Stimulated activated CD4-positive, alpha-beta T cell treated with anti-CD3 and anti-CD28 coated beads, Interleukin-12 subunit alpha, Interleukin-12 subunit beta, amount 100 ng/mL, for 4 hours (primary cell): ENCODE measurements at places on chromosomes 12 and 14.

GRCh38 chr12:116233669-116234068 is 43.8 kb downstream of the MED13L start:
- DNase-seq: no peak

- DNase-seq: no peak
Observed at GRCh38 chr12:90280564-90281058, 572.0 kb upstream of the ATP2B1 start.

GRCh38 chr12:52529846-52530245 is 9.7 kb upstream of the KRT5 start:
- no peak for DNase-seq

DNA sequence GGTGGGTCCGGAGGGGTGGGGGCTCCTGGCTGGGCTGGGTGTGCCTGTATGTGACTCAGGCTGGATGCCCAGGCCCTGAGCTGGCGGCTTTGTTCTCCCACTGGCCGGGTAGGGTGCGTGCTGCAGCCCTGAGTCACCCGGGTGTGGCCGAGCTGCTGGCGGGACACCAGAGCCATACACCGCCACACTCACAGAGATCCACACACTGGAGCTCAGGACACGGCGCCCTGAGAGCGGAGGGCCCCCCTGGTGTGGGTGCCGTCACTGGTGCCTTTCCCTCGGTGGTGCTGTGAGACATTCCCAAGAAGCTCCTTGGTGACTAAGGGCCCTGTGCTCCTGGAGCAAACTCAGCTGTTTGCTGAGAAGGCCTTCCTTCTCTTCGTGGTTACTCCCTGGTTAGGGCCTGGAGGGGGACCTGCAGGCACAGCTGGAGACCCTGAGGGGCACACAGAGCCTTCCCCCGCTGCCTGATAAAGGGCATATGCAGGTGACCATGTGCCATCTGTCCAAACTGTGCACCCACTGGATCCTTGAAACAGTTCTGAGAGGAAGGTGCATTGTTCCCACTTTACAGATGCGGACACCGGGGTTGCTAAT is 44.3 kb downstream of the KRT80 start:
- DNase-seq: no peak

DNA sequence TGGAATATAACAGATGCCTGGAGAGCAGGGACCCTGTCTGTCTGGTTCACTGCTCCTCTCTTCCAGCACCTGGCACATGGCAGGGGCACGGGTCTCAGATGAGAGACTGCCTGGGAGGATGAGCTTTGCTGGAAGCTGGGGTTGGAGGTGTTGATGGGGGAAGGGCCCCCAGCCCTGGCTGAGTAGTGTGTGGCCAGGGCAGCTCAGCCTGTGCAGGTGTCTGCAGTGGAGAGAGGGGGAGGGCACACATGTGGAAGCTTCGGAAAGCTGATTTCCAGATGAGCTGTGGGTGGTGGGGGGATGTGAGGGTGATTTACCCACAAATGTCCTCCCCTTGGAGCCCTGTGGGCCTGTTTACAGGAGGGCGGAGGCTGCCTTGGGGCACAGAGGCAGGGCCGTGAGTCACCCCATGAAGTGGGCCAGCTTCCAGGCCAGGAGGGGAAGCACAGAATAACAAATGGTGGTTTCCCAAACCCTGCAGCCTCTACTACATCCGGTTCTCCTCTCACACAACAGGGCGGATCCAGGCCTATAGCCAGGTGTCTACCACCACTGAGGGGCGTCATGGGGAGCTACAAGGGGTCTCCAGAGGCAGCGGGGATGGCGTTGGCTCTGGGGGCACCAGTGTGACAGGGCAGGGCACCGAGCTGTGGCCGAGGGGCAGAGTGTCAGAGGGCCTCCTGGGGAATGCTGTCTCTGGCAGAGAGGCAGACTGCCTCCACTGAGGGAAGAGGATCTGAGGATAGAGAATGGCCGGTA is 11.0 kb downstream of the KRT7 start:
- peak; percentile 41 for DNase-seq
